ENCODE measurements at places on chromosomes 3 and 15.

- no peak for DNase-seq
Observed at GRCh38 chr3:20846832-20847231, 660.8 kb upstream of the SGO1 start.

DNA sequence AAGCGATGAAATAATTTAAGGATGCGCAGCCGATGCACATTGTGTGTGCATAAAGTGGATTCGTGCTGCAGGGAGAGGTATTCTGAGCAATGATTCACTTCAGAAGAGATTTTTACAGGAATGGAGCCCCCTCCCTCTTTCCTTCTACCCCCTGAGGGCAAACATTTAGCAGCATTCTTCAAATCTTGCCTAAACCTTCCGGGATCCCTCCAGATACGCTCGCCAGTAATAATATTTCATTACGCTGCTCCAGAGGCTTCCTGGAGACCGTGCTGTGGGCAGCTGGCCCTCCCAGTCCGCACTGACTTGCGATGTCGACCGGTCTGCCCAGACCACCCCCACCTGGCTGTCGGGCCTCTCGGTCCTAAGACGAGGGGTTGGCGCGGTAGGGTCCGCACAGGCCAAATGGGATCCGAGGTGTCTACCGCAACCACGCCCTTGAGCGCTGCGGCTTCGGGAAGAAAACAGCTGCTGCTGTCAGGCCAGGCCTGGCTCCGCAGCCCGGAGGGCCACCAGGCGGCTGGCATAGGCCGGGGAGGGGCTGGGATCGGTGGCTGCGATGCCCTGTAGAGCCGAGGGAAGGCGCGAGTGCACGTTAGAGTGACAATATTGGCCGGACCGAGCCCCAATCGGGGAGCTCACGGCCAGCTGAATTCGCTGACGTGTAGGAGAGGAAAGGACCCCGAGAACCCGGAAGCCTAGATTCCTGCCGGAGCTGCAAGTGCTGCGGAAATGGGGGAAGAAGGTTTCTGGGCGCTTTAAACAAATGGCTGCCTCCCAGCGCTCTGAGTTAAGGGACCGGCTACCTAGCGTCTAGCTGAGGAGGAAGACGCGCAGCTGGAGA is 14.3 kb downstream of the ZIC4 start:
- no peak for DNase-seq

- no peak for DNase-seq
Observed at GRCh38 chr3:197042539-197042938, 12.9 kb upstream of the MELTF start.

GRCh38 chr3:183253528-183254486 is 754 bp downstream of the B3GNT5 start:
- peak; percentile 71 for DNase-seq

DNA sequence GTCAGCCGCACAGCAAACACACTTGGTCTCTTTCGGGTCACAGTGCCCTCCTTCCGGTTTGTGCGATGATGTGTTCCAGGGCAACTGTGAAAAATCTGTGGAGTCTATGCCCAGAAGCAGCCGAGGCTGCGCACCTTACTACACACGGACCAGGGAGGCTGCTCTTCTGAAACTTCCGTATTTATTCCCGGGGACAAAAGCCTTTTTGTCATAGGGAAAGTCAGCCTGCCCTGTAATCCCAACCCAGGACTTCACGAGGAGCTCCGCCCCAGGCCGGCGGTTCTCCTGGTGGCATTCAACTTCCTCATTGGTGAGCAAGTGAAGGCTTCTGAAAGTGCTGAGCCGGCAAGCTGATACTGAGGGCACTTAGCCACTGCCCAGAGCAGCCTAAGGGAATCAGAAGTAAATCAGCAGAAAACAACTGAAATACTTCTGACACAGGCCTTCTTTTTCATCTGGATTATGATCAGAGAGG is 126.5 kb downstream of the FMN1 start:
- DNase-seq: peak; percentile 31

- DNase-seq: no peak
Observed at GRCh38 chr3:124133366-124133940, 141.5 kb upstream of the ROPN1 start.

- no peak for DNase-seq
Observed at GRCh38 chr15:38920966-38921365, 356.4 kb upstream of the RASGRP1 start.

DNA sequence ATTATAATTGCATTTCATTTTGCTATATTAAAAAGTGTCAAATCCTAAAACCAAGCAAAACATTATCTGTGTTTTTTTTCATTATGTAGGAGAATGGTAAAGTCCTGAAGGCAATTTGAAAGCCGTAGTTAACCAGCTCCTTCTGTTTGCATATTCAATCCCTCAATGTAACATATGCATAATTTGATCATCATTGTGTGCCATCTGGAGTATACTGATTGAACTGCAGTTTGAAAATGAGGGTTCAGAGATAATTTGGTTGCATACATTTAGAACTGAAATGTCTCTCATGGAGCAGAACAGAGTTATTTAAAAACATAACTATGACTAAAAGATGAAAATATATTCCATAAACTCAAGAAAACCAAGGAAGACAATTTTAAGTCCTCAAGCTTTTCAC is 518.6 kb downstream of the GBE1 start:
- DNase-seq: no peak

- DNase-seq: no peak
Observed at GRCh38 chr3:99753268-99753975, 64.2 kb upstream of the CMSS1 start.

DNA sequence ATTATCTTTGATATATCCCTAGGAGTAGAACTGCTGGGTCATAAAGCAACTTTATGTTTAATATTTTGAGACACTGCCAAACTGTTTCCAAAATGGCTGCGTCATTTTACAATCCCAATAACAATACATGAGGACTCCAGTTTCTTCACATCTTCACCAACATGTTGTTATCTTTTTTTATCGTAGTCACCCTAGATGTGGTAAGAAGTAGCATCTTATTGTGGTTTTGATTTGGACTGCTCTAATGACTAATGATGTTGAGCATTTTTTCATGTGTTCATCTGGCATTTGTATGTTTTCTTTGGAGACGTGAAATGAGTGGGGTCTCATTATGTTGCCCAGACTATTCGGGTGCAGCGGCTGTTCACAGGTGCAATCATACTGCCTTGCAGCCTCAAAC is 83.8 kb downstream of the MAP4 start:
- DNase-seq: no peak

- DNase-seq: no peak
Observed at GRCh38 chr15:73361337-73361736, 7.4 kb downstream of the HCN4 start.

DNA sequence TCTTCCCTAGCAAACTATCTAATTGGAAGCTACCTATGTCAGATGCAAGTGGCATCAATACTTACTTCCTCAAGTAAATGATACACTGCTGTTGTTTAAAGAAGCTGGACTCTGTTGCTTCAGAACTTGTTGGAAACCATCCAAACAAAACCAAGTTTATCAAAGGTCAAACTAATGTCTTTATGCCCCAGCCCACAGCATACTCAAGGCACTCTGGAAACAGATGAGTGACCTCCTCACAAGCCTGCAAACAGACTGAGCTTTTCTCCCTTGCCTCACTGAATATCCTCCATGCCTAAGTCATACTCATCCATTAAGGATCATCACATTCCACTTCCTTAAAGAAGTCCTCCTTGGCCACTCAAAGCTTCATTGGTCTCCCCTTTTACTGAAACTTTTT is 107.4 kb upstream of the ACP3 start:
- DNase-seq: no peak

GRCh38 chr15:94855018-94855408 is 623.7 kb downstream of the MCTP2 start:
- DNase-seq: no peak

DNA sequence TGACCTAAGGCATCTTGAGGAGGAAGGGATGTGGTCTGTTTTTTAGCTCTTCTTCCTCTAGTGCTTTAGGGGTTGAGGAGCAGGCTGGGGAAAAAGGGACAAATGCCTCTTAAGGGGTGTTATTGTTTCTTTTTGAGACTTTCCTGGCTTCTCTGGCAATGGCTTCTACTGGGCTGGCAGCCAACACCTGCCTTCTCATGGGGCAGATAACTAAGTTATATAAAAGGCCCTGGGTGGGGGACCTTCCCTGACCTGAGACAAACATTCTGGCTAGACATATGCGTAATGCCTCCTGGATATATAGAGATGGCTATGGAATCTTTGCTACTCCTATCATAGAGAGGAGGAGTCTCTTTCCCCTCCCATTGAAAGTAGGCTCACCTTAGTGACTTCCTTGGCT is 179.2 kb upstream of the PROK2 start:
- DNase-seq: no peak

GRCh38 chr3:17329927-17330326 is 412.5 kb downstream of the TBC1D5 start:
- DNase-seq: peak; percentile 6

Data from bone marrow (tissue), 2 donors.